T-helper 17 cell (primary cell): ENCODE measurements at places on chromosomes 7 and 10. TPM values are rescaled to one million over a fixed set of nuclear protein-coding genes. Genes with fewer than 3 reads are reported as not detected.

Gene AOC1
- total RNA-seq, result not detected

Gene TCF7L2
- total RNA-seq, result 3.9 TPM

DNA sequence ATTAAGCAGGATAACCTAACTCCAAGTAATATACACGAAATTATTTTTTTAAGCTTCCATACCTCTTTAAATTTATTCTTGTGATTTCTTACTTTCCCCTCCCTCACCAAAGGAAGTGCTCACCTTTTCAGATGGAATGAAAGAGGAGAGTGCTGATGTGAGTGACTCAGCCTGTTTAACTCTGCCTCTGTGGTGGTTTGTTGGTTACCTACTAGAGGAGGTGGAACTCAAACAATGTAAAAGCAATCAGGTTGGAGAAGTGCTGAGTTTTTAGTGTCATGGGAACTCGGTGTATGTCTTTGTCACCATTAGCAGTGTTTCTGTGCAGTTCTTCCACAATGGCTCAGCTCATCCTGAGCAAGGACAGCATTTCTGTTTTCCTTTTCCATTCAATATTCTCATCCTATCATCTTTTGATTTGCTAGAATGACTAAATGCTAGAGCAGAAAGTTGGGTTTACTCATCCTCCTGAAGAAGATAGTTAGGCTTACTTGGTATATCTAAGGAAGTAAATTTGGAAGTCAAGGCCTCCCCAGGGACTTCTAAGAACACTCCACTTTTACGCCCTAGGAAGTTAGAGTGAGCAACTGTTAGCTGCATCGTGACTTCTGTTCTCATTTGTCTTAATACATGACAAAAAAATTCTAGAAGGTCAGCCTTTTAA lies 6.0 kb downstream of the ADD3 start:
- H3K27me3 ChIP-seq, result no peaks in the 10 kb centered on the region
- no peak overlapping the region for H3K27ac ChIP-seq
- peaks cover 5% of the 10 kb centered on the region for H3K36me3 ChIP-seq
- peak overlapping the region; percentile 66 for H3K4me3 ChIP-seq
- peaks cover 58% of the 10 kb centered on the region for H3K4me1 ChIP-seq

Gene UNC5B
- total RNA-seq, result not detected

DNA sequence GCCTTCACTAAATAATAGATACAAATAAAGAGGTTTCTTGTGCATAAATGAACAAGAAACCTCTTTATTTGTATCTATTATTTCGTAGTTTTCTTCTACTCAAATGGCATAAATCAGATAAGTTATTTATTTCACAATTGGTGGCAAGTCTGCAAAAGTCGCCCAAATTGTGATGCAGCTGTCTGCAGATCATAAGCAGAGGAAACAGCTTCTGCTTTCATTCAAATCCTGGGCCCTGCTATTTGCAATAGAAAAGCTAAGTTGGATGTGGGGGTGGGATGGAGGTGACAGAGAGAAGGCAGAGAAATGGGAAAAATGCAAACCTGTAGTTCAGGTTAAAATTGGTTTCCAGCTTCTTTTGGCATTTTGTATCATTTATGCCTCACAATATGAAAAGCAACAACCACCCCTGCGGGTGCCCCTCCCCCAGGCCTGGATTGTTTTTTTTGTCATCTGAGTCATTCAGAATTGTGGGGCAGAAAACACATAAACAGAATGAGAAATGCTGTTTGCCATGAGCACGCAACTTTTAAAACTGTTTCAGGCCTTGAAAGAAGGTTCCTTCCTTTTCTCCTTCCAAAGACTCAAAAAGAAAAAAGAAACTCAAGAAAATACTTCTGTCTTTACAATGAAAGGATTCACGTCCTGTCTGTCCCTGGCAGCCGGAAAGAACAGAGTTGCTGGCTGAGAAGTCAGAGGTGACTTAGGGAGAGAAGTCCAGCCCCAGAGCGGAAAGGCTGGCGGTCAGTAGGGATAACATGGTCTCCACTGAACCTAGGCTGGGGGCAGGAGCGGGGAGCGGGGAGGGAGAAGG lies 132.9 kb downstream of the BAMBI start:
- H3K4me3 ChIP-seq, result no peak overlapping the region
- peaks cover 62% of the 10 kb centered on the region for H3K27me3 ChIP-seq
- H3K36me3 ChIP-seq, result peaks cover 3% of the 10 kb centered on the region

DNA sequence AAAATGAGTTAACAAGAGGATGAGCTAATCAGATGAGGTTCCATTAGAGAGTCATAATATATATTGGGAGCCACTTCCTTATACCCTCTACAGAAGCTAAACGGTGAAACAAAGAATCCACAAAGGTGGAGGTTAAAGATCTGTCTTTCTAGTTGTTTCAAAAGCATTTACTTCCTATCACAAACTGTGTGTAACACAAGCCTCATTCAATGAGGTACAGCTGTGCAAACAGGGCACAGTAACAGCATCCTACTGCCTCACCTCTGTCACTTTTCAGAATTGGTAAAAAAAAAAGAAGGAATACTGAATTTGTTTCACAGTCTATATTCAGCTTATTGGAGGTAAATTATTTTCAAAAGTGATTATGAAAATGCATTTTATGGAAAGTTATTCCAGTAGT lies 128.7 kb downstream of the AGMO start:
- no peaks in the 10 kb centered on the region for H3K36me3 ChIP-seq
- no peaks in the 10 kb centered on the region for H3K27me3 ChIP-seq
- DNase-seq, result no peak
- H3K27ac ChIP-seq, result no peak overlapping the region
- no peak overlapping the region for H3K4me3 ChIP-seq

GRCh38 chr10:4280461-4281189 lies 495.6 kb upstream of the KLF6 start:
- H3K36me3 ChIP-seq, result no peaks in the 10 kb centered on the region
- peaks cover 11% of the 10 kb centered on the region for H3K27me3 ChIP-seq
- H3K27ac ChIP-seq, result no peak overlapping the region
- H3K4me3 ChIP-seq, result no peak overlapping the region

DNA sequence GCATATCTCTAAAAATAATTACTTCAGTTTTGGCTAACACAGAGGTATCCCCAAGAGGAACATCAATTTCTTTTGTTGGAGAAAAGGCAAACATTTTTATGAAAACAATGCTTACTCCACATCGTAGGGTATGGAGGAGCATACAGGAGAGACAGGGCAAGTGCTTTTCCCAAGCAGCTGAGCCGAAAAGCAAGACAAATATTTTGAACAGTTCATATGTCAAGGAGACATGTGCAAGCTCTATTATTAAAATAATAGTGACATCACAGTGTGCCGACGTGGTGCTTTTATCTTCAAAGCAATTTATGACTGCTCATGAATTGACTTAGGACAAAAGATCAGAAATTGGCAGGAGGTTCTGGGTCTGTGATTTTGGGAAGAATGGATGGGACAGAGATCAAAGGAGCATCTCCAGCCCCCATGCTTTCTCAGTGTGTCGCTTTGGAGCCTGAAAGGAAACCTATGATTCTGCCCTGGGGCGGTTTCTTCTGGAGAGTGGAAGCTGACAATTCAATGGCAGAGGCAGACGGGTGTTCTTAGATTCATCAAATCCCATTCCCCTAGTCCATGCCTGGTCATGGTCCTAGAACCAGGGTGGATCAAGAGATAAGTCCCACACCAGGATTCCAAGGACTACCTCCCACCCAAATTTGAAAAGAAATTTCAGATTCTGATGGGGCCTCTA lies 97.1 kb downstream of the JCAD start:
- DNase-seq, result no peak
- no peak overlapping the region for H3K27ac ChIP-seq
- H3K36me3 ChIP-seq, result no peaks in the 10 kb centered on the region

GRCh38 chr10:86553639-86554038 lies 32.0 kb upstream of the WAPL start:
- H3K27me3 ChIP-seq, result peaks cover 8% of the 10 kb centered on the region
- H3K27ac ChIP-seq, result no peak overlapping the region
- H3K4me1 ChIP-seq, result no peaks in the 10 kb centered on the region
- no peaks in the 10 kb centered on the region for H3K36me3 ChIP-seq
- no peak overlapping the region for H3K4me3 ChIP-seq

- H3K36me3 ChIP-seq, result no peaks in the 10 kb centered on the region
- DNase-seq, result no peak
- no peak overlapping the region for H3K27ac ChIP-seq
- H3K4me1 ChIP-seq, result peaks cover 7% of the 10 kb centered on the region
- H3K27me3 ChIP-seq, result peaks cover 31% of the 10 kb centered on the region
Measured at GRCh38 chr10:118501637-118502440, 93.6 kb downstream of the PRLHR start.

DNA sequence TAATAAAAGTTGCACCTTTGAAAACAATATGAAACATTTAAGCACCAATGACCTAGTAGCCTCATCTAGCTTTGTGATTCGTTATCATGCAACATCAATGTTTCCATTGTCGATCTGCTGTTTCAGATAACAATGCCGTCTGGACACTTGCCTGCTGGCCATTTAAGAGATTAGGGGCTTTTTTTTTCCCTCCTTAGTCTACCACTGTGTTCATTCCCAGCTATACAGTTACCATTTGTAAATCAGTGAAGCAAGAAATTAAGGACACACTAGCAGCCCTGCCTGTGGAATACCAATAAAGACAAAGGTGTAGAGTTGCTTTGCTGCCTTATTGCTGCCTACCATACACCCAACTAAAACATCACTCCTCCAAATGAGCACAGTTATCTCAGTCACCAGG lies 37.6 kb upstream of the MYO3A start:
- no peak overlapping the region for H3K27ac ChIP-seq
- H3K4me1 ChIP-seq, result no peaks in the 10 kb centered on the region
- H3K36me3 ChIP-seq, result no peaks in the 10 kb centered on the region
- DNase-seq, result no peak
- peaks cover 28% of the 10 kb centered on the region for H3K27me3 ChIP-seq
- no peak overlapping the region for H3K4me3 ChIP-seq

DNA sequence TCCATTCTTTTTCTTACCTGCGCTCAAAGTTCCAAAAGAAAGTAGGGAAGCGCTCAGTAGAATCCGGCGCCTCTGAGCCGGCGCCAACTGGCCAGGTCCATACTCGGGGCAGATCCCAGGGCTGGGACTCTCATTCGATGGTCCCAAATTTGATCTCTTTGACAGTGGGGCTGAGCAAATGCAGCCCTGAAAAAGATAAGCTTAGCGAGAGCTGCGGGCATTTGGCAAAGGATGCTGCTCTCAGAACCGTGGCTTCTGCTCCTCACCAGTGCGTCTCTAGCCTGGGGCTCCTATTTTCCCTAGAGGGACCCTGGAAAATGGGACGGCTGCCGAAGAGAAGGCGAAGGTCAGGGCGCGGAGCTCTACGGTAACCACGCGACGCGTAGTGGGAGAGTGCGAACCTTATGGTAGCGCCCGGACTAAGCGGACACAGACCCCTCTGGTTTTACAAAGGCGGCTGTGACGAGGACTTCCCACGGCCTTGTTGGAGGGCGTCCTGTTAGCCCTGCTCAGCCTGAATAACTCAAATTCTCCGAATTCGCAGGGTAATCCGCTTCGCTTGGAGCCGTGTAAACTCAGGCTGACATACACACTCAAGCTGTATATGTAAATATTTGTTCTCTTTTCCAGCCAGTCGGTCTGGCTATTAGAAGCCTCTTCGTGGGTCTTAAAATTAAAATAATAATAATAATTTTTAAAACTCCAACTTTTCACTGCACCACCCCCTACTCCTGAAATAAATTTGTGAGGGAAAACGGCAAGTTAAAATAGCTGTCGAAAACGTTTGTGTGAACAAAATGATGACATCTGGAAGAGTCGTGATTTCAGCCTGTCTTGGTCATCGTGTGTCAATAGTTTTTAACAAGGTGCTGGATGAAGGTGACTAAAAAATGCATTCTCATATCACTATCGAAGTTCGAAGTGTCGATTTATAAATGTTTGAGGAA lies 869 bp upstream of the TBX20 start:
- H3K4me3 ChIP-seq, result no peak overlapping the region
- no peak for DNase-seq
- H3K36me3 ChIP-seq, result peaks cover 3% of the 10 kb centered on the region
- H3K27ac ChIP-seq, result peak overlapping the region; percentile 37
- H3K27me3 ChIP-seq, result peaks cover 85% of the 10 kb centered on the region
- no peaks in the 10 kb centered on the region for H3K4me1 ChIP-seq

DNA sequence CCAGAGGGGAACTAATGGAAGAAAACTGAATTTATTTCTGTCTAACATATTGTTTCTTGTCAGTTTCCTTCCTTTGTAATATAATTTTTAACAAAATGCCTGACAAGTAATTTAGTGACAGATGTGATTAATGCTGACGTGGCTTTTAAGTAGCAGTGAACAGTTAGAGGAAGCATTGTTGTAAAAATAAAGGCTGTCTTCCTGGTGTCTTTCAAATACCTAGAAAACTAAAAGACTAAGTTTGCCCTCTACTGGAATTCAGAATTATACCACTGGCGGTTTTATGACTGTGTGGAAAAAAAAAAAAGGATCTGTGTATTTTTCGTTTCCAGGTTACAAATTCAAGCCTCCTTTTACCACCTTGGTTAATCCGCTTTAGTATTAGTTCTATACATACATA lies 217.1 kb upstream of the DPP6 start:
- no peak overlapping the region for H3K27ac ChIP-seq
- no peak overlapping the region for H3K4me3 ChIP-seq
- H3K4me1 ChIP-seq, result no peaks in the 10 kb centered on the region
- DNase-seq, result no peak
- no peaks in the 10 kb centered on the region for H3K27me3 ChIP-seq
- no peaks in the 10 kb centered on the region for H3K36me3 ChIP-seq

- peaks cover 5% of the 10 kb centered on the region for H3K36me3 ChIP-seq
- H3K27me3 ChIP-seq, result no peaks in the 10 kb centered on the region
- DNase-seq, result no peak
- peaks cover 56% of the 10 kb centered on the region for H3K4me1 ChIP-seq
- H3K4me3 ChIP-seq, result no peak overlapping the region
Measured at GRCh38 chr10:110017052-110017451, 9.3 kb downstream of the ADD3 start.

Gene ATOH7
- not detected for total RNA-seq

Gene PRXL2A
- 1.5 TPM for total RNA-seq

DNA sequence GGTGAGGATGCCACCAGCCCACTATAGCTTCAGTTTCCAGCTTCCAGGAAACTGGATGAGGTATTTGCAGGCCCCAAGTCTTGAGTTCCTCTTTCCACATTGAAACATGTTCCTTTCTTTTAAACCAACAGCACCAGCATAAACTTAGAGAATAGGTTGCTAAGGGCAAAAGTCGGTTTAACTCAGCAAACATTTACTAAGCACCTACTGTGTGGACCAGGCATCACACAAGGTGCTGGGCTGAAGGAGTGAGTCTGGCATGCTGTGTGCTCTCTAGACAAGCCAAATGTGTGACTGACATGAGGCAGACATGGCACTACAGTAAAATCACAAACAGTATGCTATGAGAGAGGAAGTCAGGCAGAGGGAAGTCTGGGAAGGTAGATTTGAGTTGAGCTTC lies 11.0 kb upstream of the RASSF4 start:
- H3K4me1 ChIP-seq, result peaks cover 2% of the 10 kb centered on the region
- H3K27ac ChIP-seq, result no peak overlapping the region
- DNase-seq, result no peak
- peaks cover 4% of the 10 kb centered on the region for H3K36me3 ChIP-seq

Gene RTKN2
- total RNA-seq, result 3.8 TPM

DNA sequence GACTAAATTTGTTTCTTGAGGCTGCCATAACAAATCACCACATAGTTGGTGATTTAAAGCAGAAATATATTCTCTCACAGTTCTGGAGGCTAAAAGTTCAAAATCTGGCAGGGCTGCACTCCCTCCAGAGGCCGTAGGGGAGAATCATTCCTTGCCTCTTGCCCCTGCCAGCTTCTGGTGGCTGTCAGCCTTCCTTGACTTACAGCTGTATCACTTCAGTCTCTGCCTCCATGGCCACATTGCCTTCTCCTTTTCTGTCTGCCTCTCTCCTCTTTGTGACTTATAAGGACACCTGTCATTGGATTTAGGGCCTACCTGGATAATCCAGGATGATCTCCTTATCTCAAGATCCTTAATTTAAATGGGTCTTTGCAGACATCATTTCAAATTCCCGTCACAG lies 5.8 kb upstream of the LRRC4 start:
- no peak overlapping the region for H3K4me3 ChIP-seq
- peak overlapping the region; percentile 8 for H3K27ac ChIP-seq
- peaks cover 2% of the 10 kb centered on the region for H3K36me3 ChIP-seq
- no peaks in the 10 kb centered on the region for H3K27me3 ChIP-seq
- H3K4me1 ChIP-seq, result peaks cover 15% of the 10 kb centered on the region

Gene CAV1
- 0.30 TPM for total RNA-seq
